ENCODE measurements at places on chromosomes 5 and 9.

GRCh38 chr9:94672811-94673487 lies 33.6 kb upstream of the FBP1 start:
- DNase-seq, result no peak

GRCh38 chr9:129394886-129395279 lies 216.8 kb upstream of the IER5L start:
- no peak for DNase-seq

DNA sequence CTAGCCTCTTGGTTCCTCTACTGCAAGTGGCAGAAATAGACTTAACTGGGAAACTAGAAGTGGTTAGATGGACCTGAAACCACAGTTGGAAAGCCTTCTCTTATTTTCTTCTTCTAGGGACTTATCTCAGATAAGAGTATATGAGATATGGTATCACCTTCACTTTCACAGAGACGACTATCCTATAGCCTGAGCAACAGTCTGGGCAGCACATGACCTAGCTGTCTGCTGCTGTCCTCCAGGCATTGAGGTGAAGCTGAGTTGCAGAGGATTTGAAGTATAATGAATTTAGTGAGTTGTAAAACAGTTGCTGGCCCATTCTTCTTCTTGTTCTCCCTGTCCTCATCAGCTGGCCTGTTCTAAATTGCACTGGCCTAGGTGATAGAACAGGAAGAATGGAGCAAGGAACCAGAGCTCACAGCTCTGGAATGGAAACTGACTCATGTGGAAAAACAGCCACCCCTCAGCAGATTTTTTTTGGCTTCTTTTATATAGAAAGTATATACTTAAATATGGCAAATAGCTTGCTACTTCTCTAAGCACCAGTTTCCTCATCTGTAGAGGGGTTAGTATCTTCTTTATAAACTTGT lies 27.8 kb downstream of the RECK start:
- no peak for DNase-seq

- DNase-seq, result no peak
These were observed 160.2 kb upstream of the TBCA start for GRCh38 chr5:77936365-77936693.

- peak; percentile 75 for DNase-seq
These were observed 17.9 kb downstream of the CXCL14 start for GRCh38 chr5:135560858-135561257.

DNA sequence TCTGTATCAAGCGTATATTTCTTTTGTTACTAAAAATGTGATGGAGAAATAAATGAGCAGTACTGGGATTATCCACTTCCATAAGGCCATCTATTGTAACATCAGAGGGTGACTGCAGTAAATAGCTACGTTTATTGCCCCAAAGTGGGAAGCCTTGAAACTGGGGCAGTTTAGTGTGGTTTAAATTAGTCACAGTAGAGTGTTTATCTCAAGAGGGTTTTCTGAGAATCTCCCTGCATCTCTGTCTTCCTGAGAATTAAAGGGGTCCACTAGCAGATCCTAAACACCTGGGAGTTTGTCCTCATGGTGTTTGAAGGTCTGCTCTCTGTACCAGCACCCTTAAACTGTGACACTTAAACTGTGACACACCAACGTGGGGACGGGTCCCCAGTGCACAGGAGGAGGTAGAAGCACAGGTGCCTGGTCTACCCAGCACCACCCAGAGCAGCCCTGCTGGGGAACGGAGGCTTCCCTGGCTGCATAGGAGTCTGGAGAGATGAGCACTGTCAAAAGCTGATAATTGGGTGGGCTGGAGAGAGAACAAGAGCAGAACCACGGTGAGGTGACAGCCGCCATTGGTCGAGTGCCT lies 25.2 kb downstream of the PRRC2B start:
- no peak for DNase-seq

DNA sequence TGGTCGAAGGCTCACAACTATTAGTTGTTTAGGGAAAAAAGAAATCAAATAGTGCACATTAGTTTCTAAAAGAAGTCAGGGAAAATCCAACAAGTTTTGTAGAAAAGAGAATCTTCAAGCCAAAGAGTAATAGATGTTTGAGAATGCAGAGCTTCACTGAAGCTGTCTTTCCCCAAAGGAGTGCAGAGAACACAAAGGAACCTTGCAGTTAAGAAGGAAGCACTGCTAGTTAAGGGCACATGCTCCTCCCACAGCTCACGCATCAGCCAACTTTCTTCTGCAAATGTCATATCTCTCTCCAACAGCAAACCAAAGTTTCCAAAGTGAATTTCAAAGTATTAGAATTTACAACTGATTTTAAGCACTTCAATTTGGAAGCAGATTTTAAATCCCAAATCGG lies 116.4 kb upstream of the FST start:
- DNase-seq, result no peak

DNA sequence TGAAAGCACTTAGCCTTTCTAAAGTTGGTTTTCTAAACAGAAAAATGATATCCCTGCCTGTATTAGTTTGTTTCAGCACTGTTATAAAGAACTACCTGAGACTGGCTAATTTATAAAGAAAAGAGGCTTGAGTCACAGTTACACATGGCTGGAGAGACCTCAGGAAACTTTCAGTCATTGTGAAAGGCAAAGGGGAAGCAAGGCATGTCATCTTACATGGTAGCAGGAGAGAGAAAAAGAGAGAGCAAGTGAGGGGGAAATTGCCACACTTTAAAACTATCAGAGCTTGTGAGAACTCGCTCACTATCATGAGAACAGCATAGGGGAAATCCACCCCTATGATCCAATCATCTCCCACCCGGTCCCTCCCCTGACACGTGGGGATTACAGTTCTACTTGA lies 64.9 kb downstream of the FAM170A start:
- no peak for DNase-seq

DNA sequence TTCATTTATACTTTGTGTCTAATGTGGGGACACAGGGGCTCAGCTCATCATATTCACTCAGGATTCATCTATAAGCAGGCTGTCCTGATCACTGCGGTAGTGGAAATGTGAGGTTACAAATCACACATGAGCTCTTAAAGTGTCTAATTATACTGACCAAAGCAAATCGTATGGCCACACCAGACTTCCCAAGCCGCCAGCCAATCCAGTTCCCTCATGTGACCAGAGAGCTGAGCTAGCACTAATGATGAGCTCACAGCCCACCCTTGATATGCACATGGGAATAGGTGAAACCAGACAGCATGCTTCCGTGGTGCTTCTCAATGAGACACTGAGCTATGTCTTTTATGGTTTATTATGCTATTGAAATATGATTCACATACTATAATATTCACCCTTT lies 17.6 kb downstream of the ECM2 start:
- no peak for DNase-seq

DNA sequence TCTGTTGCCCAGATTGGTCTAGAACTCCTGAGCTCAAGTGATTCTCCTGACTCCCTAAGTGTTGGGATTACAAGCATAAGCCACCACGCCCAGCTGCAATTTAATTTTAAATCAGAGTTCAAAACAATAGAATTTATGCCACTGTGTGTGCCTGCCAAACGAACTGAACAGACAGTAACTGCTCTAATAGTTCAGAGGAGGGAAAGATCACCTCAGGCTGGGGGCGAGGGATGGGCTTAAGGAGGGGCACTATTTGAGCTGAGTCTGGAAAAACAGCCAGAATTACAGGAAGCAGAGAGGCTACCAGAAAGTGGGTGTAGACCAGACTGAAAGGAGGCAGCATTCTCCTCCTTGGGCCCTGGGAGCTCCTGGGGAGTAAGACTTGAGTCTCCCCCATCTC lies 12.2 kb downstream of the NOL6 start:
- DNase-seq, result no peak

DNA sequence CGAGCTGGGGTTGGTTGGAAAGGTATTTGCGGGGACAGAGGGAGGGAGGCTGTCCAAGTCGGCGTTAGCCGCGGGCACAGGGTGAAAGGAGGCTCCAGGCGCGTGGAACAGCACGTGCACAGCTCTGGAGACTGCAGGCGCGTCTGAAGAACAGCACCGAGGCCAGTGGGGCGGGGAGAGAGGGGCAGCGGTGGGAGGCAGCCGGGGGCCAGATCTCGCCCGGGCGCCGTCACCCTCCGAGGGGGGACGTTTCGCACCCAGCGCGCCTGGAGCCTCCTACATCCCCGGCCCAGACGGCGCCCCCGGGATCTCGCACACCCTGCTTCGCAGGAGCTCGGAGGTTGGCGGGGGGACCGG lies 79.6 kb downstream of the NTNG2 start:
- no peak for DNase-seq

DNA sequence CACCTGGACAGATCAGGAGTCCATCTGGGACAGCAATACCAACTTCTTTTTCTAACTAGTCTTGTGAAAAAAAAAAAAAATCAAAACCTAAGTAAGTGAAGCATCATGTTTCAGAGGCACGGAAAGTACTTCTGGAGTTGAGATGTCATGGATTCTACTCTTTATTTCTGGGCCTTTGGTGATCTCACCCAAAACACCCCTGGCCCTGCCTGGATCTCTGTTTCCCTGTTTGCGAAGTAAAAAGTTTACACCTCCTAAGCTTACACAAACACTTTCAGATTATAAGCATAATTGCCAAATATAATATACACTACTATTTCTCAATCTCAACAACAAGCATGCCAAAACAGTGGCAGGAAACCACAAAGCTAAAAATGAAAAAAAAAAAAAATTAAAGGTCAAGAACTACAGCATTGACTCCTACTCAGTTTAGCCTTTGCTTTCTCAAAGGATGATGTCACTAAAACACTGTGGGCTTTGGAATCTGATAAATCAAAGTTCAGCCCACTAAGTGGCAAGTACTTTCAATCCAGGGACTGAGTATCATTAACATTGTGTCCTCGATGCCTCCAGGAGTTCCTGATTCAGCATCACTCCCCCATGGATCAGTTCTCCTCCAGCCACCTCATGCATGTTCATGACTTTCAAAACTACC lies 291.9 kb downstream of the NFIB start:
- DNase-seq, result no peak

- no peak for DNase-seq
These were observed 155.5 kb downstream of the GNAQ start for GRCh38 chr9:77876091-77876490.

- DNase-seq, result peak; percentile 21
These were observed 35.8 kb downstream of the PPARGC1B start for GRCh38 chr5:149765932-149766331.

DNA sequence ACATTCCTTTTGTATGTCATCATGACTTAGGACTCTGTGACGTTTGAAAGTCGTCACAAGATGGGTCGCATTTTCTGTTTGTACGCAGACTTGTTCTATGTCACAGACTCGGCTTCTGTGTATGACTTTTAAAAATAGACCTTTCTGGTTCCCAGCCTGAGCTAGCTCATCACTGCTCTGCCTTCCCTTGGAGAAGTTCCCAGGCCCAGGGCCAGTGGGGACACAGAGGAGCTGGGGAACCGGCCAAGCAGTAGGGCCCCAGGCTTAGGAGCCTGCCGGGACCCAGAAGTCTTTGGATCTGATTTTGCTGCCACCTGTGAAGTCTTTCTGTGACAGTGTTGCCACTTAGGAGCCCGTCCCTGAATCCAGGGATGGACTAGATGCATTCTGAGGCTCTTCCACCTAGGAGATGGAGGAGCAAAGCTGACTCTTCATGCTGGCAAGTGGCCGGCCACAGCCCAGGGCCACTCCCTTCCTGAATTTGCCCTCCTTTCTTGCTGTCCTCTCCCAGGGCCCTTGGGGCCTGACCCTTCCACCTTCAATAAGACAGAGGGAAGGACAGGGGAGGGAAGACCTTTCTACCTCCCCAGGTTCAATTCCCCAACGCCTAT lies 18.1 kb upstream of the UBE2QL1 start:
- DNase-seq, result no peak

DNA sequence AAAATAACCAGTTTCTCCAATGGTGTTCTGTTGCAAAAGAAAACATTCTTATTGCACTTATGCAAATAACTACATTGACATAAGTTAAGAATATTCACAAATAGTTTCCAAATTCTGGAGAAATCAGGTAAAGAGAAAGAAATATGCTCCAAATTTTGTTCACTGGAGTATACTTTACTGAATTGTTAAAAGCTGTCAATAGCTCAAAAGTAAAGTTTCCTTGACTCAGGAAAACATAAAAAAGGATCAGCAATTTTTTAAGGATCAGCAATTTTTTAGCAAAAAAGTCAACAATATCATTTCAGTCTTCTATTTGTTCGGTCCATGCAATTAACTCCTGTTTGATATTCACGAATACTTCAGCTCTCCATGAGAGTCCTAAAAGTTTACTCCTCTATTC lies 51.6 kb downstream of the ANXA2R start:
- no peak for DNase-seq

DNA sequence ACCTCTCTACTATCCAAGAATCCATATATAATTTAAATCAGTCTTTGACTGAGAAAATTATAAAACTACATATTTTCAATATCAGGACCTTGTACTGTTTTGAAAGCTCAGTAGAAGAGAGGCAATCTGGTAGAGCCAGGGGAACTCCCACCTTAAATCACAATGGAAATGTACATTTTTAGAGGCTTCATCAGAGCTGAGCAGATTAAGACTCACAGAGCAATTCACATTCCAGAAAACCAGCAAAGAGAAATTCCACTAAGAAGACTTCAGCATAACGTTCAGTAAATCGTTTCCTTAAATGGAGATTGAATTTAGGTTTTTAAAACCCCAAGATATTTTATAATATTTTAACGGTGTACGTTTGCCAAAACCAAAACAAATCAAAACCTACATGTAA lies 227.8 kb upstream of the TRPM3 start:
- no peak for DNase-seq

DNA sequence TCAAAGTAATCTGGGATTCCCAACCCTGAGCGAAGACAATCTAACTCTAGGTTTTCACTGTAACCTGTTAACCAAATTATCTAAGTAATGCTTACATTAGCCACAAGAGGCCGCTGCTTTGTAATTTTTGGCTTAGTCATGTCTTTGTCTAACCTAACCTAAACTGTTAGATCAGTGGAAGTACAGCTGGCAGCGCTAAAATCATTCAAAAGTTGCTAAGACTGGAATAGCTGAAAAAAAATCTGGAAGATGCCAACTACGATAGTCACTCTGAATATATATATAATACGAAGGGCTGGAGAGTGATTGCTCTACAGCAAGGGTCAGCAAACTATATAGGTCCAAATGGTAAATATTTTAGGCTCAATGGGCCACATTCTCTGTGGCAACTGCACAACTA lies 60.2 kb downstream of the FBXO38 start:
- peak; percentile 67 for DNase-seq

DNA sequence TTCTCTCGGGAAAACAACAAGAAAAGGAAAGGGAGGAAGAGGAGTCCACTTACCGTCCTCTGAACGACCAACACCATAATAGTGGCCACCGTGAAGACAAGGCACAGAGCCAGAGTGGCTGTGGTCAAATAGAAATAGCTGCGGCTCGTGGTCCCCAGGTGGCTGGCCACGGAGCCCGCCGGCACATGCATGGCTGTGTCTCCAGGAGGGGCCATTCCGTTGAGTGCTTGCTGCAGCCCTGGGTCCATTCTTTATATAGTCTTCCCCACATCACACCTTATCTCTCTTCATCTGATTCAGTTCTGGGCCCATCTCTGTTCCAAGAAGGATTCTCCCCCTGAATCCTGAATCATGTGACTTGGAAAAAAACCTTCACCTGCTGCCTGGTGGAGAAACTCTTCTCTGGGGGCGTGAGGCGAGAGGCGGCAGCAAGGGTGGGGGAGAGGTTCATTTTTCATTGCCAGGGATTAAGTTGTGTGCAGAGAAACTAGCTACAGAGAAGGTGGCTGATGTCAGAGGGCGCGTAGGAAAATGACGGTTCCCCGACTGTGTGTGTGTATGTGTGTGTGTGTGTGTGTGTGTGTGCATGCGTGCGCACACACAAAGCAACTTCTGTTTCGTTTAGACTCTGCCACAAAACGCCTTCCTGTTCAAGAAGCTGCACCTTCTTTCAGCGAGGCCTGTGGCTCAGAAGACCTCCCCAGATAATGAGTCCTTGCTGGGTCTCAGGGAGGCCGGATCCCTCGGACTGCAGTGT lies at the start of gene TNFSF8:
TSS of gene TNFSF8 (minus strand) at position 536 of the 757 bp plus-strand sequence. CDS start at position 248, 288 bp downstream.
- peak; percentile 77 for DNase-seq

All from activated CD4-positive, alpha-beta T cell treated with anti-CD3 and anti-CD28 coated beads, Interleukin-2, amount 50 U/mL, for 16 hours (primary cell).